ENCODE measurements at places on chromosomes 11 and 22.

GRCh38 chr11:47591764-47592163 lies 2.4 kb downstream of the C1QTNF4 start:
- DNase-seq = peak; percentile 49

GRCh38 chr11:47178737-47179654 lies 2.3 kb upstream of the ARFGAP2 start:
- no peak for DNase-seq

DNA sequence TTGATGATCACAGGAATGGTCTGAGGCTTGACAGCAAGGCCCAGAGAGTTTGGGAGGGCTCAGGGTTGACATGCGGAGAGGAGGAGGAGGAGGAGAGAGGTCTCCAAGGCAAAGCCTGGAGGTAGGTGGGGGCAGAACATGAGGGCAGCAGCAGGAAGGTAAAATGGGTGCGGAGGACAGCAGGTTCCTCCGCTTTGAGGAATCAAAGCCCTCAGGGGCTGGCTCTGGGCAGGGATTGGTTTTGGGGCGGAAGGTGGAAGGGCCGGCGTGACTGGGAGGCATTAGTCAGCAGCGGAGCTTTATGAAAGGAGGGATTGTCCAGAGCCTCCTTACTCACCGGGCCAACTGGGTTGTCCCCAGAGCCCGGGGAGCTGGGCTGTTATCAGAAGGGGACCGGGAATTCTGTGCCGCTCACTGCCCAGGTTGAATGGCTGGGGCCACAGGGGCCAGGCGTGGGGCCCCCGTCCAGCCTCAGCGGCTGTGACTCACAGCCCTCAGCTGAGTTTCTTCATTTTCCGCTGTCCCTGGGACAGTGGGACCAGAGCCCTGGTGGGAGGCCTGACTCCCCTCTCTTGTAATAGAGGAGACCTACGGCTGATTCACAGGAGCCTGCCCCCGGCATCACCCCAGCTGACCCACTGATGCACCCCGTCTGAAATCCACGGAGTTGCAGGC lies 36.2 kb downstream of the LIF start:
- DNase-seq = no peak

- no peak for DNase-seq
These were observed 21.2 kb downstream of the GRAMD1B start for GRCh38 chr11:123451183-123451781.
